ENCODE measurements at places on chromosomes 3 and 15. TPM values are rescaled to one million over a fixed set of nuclear protein-coding genes. Genes with fewer than 3 reads are reported as not detected.

The PHC3 gene
- total RNA-seq: 46.9 TPM

The KCNMB2 gene
- 1.5 TPM for total RNA-seq

The OR5K2 gene
- total RNA-seq: not detected

The RARB gene
- total RNA-seq: 15.0 TPM

The NEK10 gene
- total RNA-seq: not detected

The TUSC7 gene
- not detected for total RNA-seq

The PCLAF gene
- total RNA-seq: 8.1 TPM

The LRRC49 gene
- total RNA-seq: 8.8 TPM

The MYZAP gene
- 15.2 TPM for total RNA-seq

The C3orf62 gene
- 17.9 TPM for total RNA-seq

The CRABP1 gene
- total RNA-seq: not detected

The CD47 gene
- total RNA-seq: 51.3 TPM

The CPNE9 gene
- total RNA-seq: not detected

The OIP5 gene
- total RNA-seq: not detected

The PLA2G4B gene
- total RNA-seq: 34.1 TPM

- no peak for DNase-seq
Measured at GRCh38 chr3:123319760-123320159, 118.0 kb downstream of the SEC22A start.

- DNase-seq: no peak
Measured at GRCh38 chr3:162491952-162492351, 995.3 kb downstream of the OTOL1 start.

DNA sequence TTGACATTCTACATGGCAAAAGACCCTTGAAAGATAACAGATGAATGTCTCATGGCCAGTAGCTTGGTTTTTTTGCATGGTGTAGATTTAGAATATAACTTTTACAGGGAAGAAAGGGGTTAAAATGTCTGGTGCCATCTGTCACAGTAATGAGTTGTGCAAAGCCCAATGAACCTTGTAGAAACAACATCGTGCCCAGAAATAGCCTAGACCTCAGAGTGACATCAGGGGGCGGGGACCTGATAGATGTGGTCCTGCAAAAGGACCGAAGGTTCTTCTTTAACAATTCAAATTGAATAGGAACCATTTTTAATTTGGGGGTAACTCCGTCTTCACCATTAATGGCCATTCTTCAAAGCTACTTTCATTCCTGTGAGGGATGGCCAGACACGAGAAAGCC lies 254.1 kb upstream of the CTDSPL start:
- DNase-seq: no peak

DNA sequence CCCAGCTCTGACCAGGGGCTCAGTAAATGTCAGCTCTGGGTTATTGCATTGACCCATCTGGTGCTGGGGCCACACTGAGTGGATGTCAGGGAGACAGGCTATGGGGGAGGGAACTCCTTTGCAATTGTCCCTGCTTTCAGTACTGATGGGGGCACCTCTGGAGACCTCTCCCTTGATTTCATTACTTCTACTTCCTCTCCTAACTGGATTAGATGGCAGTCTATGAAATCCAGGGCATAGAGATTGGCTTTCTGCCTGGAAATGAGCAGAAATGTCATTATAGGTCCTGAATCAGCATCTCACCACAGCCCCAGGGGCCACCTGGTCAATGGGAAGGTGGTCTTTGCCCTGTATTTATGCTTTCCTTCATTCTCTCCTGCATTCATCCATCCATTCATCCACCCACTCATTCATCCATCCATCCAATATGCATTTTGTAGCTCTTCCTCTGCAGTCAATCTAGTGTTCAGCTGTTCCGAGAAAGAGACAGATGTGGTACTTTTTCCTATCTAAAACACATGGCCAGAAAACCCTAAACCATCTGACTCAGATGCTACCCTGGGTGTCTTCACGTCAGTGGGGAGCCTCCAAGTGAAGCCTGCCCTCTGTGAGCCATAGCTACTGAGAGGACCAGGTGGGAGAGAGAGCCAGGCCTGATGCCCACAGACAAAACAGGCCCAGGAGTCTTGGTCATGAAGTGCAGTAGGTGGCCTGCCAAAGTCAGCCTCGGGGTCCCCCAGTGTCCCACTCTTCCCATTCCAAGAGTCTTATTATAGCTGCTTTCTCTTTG lies 57.1 kb downstream of the CCDC33 start:
- no peak for DNase-seq

- no peak for DNase-seq
Measured at GRCh38 chr15:60574801-60575631, 96.1 kb upstream of the ICE2 start.

DNA sequence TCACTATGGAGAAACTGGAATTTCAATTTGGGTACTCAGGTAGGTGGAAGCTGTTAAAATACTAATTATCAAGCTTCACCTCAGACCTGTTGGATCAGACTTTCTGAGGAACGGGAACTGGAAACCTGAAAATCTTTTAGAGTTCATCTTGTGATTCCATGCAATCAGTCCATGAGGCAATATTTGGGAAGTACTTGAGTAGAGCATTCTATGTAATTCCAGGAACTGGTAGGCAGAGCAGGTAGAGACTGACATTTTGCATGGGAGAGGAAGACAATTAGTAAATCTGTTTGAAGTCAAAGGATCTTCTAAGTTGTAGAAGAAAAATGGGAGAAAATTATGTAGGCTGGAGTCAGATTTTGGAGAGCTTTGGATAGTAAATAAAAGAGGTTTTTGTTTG lies 43.1 kb downstream of the FGF7 start:
- no peak for DNase-seq

DNA sequence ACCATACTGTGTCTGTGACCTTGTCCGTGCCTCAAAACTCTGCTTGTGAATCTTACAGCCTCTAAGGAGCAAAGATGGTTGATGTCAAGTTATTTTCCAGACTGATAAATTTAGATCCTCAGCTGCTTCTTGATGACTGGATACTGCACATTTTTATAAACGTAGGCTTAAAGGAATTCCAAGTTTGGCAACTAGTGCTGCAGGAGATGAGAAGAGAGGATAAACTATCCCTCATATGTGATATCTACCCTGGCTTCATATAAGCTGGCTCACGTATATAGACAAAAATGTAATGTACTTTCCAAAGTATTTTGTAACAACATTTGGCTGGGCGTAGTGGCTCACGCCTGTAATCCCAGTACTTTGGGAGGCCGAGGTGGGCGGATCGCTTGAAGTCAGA lies 89.6 kb downstream of the GMPS start:
- no peak for DNase-seq

DNA sequence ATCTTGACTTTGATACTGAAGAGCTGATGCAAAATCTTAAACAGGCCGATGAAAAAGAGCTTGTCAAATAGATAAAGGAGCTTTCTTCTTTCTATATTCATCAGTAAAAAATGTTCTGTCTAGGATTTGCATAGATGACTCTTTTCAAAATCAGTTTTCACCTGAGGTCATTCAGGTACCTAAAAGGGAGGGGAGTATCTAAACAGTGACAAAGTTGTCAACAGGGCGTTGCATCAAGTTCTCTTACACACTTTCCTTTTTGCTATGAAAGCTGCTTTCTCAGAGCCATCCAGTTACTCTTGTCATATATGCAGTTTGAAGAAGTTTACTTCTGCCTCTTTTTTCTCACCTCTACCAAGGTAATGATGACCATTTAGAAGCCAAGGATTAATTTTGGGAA lies 60.0 kb downstream of the AKAP13 start:
- DNase-seq: no peak

DNA sequence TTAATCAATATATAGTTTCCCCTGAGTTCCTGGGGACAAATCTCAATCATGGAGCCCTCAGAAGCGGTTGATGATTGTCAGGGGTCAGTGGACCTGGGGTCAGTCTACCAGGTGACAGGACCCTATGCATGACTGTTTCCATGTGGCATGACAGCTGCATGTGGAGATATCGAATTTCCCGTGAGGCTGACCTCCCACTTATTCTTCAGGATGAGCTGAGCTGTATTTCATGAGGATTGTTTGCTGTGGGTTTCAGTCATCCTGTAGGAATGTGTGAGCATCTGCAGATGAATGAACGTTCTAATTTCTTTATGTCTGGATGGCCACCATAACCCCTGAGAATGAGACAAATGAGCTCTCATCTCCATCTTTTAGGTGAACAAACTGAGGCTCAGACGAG lies 93.0 kb upstream of the HES1 start:
- no peak for DNase-seq

- no peak for DNase-seq
Measured at GRCh38 chr3:175397372-175397771, 538.2 kb downstream of the NAALADL2 start.

DNA sequence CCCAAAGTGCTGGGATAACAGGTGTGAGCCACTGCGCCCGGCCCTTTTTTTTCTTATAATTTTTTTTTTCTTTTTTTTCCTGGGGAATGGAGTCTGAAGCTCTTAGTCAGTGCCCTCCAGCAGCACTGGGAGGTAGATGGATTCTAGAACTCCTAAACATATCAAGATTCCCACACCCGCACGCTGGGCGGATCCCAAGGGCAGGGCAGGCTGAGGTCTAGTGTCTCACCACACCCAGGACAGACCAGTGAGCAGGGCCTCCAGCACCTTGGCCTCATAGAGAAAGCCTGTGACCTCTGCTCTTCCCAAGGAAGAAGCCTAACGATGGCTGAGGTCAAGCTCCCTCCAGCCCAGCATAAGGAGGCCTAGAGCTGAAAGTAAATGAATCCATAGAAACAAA lies 153.7 kb upstream of the MEF2A start:
- DNase-seq: no peak

GRCh38 chr3:115885621-115886020 lies 262.3 kb downstream of the GAP43 start:
- DNase-seq: no peak

DNA sequence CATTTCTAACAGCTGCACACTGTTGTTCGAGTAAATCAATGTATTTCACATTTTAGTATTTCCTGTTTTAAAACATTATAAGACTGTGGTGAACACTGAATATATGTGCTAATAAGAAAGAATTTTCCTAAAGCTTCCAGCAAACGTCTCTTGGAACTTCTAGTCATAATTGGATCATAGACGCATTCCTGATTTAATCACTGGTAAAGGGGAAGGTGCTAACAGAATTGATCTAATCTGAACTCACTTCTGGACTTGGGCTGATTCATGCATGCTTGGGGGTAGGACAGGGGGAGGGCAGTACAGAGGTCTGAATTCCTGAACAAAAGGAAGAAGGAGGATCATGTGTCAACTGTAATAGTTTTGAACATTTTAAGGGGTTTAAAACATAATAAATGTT lies 7.3 kb upstream of the LEKR1 start:
- no peak for DNase-seq

GRCh38 chr3:159721324-159721723 lies 267.3 kb upstream of the IL12A start:
- DNase-seq: no peak

DNA sequence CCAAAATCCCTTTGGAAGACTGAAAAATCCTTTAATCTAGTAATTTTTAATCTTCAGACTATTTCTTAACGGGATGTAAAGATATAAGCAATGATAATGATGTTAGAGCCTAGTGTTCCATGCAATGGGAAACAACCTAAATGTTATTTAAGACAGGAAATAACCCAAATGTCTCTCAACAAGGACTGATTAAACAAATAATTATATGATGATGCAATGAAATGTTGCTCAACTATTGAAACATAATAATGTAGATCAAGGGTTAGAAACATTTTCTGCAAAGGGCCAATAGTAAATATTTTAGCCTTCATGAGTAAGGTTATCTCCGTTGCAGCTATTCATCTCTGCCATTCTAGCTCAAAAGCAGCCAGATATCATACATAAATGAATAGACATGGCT lies 275.4 kb downstream of the NEK10 start:
- DNase-seq: no peak

DNA sequence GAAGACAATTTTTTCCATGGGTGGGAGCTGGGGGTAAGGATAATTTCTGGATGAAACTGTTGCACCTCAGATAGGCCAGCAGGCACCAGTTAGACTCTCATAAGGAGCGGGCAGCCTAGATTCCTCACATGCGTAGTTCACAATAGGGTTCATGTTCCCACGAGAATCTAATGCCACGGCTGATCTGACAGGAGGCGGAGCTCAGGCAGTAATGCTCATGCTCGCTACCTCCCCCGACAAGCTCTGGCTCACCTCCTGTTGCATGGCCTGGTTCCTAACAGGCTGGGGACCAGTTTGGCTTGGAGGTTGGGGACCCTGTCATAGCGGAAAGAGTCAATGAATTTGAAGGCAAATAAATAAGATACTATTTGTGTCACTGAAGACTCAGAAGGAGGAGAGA lies 105.5 kb downstream of the PLD1 start:
- DNase-seq: no peak

DNA sequence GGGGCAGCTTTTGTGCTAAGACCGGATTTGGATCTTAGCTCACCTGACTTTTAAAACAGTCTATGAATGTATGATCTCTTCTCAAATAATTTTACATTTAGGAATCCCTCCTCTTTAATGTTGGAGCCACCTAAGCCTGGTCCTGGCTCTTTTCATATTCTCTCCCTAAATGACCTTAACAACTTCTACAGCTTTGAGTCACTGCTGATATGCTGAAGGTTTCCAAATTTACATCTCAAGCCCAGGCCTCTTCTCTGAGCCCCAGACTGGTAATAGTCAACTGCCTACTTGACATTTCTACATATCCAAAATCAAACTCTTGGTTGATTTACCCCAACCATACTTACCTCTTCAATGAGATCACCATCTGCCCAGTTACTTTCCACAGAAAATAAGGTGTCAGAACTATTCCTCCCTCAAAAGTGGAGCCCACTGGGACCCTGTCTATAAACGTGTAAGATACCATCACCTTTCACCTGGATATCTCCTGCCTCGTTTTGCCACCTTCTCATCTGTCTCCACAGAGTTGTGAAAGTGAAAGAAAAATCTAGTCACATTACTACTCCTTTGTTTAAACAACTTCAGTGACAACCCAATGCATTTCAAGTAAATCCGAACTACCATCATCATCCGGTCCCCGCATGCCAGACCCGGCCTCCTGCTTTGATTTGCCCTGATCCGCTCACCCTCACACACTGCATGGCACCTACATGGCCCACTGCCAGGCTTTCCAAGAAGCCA lies 48.8 kb downstream of the UBP1 start:
- DNase-seq: no peak

GRCh38 chr15:46768287-46768686 lies 949.0 kb upstream of the SEMA6D start:
- DNase-seq: no peak

GRCh38 chr15:49693498-49693897 lies 72.7 kb downstream of the DTWD1 start:
- DNase-seq: no peak

- no peak for DNase-seq
Measured at GRCh38 chr3:111314181-111314873, 227.7 kb upstream of the CD96 start.

DNA sequence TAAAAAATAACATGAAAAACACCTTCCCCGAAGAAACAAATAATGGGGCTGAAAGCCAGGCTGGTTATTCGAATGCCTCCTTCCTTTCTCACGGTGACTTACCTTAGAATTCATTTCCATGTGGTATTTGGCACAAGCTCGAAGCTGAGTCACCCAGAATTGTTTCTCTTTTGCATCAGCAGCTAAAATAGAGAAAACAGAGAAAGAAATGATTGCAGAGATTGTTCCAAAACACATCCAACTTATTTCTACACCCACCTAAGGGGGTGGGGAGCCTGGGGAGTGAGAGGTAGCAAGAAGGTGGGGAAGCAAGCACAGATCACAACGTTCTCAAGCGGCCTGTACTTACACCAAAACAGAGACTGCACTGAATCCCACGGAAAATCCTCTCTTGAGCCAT lies 104.7 kb downstream of the OSBPL10 start:
- DNase-seq: no peak

Measured in vagina (tissue), 2 donors.